ENCODE measurements at places on chromosomes 13 and 19.

- no peak for DNase-seq
These were observed 13.5 kb downstream of the PTPRS start for GRCh38 chr19:5326986-5327623.

DNA sequence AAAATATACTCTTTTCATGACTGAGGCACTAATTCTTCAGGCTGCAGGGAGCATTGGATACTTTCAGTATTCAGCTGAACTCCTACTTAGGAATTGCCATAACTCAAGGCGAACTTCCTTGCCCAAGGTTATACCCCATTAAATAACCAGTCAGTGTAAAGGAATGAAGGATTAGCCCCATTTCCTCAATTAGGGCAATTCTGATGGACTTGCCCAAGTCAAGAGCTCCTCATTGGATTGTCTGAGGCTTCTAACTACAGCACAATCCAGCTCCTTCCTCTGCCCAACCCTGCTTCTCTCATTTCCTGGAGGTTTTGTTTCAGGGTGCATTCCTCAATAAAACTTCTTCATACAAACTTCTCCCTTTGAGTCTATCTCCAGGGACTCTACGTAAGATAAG lies 329.2 kb downstream of the LIG4 start:
- DNase-seq = no peak

- DNase-seq = no peak
These were observed 29.6 kb downstream of the URI1 start for GRCh38 chr19:29971648-29972047.

- no peak for DNase-seq
These were observed 16.2 kb downstream of the NUMBL start for GRCh38 chr19:40674291-40674690.

DNA sequence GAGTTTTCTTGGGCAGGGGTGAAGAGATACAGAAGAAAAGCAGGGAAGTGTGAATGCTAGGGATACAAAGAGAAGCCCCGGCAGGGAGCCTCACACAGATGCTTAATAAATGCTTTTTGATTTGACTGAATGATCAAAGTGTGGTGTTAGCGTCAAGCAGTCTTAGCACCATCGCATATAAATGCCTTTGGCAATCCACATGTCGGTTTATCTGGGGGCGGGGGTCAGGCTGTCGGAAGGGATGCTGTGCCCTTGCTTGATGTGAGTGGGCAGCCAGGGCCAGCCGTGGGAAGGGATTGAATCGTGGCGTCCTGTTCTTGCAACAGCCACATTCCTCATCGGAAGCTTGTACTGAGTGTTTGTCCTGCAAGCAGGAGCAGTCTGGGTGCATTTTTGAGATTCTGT lies 173.1 kb downstream of the LACC1 start:
- DNase-seq = peak; percentile 32

- no peak for DNase-seq
These were observed 472.6 kb upstream of the KLHL1 start for GRCh38 chr13:70580825-70581224.

DNA sequence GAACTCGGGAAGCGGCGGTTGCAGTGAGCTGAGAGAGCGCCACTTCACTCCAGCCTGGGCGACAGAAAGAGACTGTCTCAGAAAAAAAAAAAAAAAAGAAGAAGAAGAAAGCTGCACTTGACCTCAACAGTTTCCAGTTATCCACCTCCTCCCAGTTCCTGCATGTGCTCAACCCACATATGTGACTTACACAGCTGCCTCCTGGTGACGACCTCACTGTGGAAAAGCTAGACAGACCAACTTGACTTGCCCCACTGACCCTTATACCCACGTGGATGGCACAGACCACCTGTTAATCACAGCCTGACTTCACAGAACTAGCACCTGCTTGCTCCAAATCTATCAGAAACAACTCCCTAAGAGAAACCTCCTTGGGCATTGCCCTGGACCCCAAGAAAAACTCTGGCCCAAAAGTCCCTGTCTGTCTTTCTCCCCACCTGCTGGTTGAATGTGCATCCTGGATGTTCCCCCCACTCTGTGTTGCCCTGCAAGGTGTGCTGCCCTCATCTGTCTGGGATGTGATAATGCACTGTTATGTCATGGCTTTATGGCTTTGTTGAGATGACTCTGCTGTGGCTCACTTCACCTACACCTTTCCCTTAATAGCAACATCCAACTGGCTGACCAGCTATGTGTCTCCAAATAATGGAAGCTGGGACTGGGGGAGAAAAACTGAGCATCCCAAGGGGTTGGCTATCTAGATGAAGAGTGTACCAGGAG lies 2.8 kb downstream of the ZNF20 start:
- no peak for DNase-seq

DNA sequence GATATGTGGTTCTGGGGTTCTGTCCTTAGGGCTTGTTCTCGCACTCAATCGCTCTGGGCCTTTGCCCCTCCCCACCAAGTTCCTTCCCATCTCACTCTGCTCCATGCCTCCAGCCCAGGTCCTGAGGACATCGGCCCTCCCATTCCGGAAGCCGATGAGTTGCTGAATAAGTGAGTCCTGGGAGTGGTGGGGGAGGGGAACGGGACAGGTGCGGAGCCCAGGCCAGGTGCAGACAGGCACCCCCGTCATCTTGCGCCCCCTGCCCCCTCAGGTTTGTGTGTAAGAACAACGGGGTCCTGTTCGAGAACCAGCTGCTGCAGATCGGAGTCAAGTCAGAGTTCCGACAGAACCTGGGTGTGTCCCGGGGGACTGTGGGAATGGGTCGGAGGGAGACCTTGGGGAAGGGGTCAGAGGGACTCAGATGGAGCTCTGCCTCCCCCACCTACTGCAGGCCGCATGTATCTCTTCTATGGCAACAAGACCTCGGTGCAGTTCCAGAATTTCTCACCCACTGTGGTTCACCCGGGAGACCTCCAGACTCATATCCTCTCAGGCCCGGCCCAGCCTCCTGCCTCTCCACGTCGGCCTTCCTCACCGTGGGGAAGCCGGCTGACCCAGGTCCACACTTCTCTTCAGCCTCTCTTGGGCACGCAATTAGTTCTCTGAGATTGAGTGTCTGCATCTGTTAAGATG lies 10.1 kb downstream of the FUZ start:
- no peak for DNase-seq

DNA sequence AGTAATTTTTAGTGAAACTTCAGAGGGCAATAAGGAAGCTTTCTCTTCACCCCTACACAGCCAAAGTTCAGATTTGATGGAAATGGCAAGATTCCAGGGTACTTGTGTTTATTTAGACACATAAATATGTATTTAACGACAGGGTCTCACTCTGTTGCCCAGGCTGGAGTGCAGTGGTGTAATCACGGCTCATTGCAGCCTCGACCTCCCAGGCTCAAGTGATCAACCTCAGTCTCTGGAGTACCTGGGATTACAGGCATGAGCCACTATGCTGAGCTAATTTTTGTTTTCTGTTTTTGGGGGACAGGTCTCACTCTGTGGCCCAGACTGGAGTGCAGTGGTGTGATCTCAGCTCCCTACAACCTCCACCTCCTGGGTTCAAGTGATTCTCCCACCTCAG lies 2.0 kb upstream of the SYCE2 start:
- DNase-seq = no peak

DNA sequence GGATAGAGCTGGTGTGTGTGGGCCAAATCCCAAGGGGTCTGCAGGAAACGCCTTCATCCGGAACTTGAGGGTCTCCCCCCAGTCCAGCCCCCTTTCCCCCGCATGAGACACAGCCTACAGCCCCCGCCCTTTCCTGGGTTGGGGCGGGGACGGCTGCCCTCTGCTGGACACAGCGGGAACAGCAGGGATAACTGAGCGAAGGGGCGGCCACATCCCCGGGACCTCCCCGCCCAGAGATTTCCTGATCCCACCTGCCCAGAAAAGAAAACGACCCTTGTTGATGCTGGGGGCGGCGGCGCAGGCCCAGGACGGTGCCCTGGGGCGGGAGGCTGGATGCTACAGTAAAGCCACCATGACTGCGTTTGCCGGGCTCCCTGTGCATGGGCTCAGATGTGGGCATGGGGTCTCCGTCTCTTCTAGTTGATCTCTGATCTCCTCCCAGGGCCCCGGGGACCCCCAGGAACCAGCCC lies 14.2 kb downstream of the ONECUT3 start:
- peak; percentile 82 for DNase-seq

GRCh38 chr19:47497050-47497766 lies 13.2 kb upstream of the KPTN start:
- DNase-seq = no peak

DNA sequence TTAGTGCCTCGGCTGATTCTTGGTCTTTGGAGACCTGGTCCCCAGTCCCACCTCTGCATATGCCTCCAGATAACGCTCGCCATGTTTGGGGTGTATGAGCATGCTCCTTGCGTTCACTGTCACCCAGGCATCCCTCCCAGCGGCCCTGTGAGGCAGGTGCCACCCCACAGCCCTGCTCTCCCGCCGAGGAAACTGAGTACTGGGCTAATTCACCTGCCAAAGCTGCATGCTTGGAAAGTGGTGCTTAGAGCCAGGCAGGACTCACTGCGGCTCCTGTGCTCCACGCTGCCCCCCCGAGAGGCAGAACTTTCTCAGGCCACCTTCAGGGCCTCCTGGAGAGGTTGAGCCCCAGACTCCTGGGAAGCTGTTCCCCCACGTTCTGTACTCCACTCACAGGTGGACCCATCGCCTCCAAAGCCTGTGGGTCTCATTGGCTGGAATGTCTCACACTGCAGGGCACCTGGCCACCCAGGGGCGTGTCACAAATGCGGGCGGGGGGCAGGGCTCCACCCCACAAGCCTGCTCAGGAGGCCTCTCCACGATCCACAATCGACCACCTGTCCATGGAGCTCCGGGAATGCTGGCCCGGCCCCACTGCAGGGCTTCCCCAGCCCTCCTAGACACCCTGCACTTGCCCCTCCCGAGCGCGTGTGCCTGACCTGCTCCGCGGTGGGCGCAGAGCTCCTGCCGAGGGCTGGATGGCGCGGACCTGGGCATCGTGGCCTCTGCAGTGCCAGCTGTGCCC lies 64.6 kb downstream of the ATP11A start:
- no peak for DNase-seq

GRCh38 chr13:106104281-106104901 lies 431.1 kb downstream of the EFNB2 start:
- DNase-seq = peak; percentile 86

GRCh38 chr19:2552859-2553258 lies 76.9 kb downstream of the GADD45B start:
- no peak for DNase-seq

DNA sequence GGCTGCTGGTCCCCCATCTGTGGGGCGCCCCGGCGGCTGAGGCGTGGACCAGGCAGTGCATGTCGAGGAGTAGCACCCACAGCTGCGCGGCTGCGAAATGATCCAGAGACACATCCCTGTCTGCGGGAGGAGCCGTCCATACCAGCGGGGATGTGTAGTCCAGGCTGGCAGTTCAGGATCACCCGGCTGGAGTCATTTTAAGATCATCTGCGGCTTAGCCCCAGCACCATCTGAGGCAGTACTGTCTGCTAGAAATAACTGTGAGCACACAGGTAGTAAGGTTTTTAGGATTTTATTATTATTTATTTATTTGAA lies 3.1 kb downstream of the ADAT3 start:
- DNase-seq = no peak

Data from AG08395 (cell line).